ENCODE measurements at places on chromosomes 1 and 21.

GRCh38 chr21:42799948-42800347, 79.4 kb downstream of the WDR4 start:
- DNase-seq: no peak

DNA sequence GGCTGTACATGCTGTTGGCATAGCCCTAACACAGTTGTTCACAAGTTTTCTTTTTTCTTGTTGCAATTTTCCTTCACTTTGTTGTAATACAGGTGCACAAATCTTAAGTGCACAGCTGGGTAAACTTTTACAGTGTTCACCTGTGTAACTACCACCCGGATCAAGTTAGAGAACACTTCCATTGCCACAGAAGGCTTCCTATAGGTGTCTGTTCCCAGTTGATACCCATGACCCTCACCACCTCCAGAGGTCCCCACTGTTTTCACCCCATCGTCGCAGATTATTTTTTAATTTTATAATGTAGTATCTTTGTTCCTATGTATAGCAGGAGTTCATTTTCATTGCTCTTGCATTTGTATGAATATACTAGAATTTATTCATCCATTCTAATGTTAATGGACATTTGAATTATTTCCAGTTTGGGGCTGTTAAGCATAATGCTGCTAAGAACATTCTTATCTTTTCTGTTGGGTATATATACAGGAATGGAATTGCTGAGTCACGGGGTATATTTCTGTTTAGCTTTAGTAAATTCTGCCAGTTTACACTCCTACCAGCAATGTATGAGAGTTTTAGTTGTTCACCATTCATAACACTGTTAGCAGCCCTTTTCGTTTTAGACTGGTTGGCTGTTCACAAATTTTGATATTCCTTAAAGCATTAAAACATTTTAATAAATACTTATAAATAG, 16.4 kb downstream of the SPRTN start:
- no peak for DNase-seq

DNA sequence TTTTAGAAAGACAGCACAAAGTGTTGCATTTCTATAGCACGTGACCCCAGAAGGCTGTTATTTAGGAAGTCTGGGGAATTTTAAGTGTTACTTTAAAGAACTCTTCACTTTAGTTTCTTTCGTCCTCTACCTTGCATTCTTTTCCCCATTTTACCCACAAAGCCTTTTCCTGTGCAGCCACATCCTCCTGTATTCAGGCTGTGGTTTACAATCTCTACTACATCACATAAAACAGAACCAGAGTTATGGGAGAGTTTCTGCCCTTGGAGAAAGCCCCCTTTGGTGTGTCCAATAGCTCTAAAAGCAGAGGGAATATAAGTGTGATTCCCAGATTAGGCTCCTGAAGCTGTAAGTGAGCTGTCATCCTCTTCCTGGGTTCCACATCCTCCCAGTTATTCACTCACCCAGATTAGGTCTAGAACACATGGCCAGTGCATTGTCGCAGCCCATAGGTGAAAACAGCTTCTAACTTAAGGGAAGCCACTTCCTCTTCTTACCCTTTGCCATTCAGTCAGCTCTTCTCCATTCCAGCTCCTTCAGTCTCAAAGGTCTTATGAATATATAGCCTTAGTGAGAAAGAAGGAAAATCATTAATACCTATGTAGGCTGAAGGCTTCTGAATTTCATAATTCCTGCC, 171.1 kb downstream of the PIGK start:
- DNase-seq: no peak

DNA sequence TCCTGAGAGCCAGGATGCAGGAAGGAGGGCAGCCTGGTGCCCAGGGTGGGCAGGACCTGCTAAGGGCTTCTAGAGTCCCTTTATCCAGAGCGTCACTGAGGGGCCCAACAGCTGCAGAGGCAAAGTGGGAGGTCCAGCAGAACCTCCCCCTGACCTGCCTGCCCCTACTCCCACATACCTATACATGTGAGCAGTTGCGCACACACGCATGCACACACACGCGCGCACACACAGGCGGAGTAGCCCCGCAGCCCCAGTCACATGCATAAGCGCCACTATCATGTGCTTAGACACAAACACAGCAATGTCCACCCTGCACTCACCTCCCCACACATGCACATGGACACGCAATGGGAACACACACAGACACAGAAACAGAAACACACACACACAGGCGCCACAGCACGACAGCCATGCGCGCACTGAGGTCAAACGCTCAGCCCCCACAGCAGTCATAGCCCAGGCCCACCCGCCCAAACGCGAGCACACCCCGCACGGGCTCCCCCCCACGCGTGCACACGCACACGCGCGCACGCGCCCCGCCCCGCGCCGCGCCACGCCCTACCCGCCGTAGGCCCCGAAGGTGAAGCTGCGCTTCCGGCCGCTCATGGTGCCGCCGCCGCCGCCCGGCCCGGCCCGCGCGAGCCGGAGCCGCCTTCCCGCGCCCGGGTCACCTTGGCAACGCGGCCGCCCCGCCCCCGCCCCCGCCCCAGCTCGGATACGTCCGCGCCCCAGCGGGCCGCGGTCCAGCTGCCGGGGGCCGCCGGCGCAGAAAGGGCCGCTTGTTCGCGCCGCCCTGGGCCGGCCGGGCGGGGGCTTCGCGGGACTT, 17.7 kb downstream of the RAP1GAP start:
- peak; percentile 57 for DNase-seq

- DNase-seq: no peak
These were observed 402.6 kb upstream of the NFIA start for GRCh38 chr1:60679524-60680375.

GRCh38 chr1:172671591-172671990, 12.7 kb downstream of the FASLG start:
- DNase-seq: no peak

DNA sequence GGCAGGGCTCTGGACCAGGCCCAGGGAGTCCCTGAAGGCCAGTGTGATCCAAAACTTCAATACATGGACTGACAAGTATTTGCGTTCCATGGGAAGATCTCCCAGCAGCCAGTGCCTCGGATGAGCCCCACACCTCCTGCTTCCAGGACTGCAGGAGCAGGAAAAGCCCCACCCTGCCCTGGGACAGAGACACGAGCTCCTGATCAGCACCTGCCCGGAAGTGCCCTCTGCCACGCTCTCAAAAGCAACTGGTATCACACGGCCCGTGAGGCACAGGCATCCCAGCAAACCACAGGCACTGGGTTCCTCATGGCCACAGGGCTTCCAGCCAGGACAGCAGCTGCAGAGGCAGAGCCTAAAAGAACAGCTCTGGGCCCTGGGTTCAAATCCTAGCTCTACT, 48.6 kb downstream of the ACOT7 start:
- DNase-seq: no peak

DNA sequence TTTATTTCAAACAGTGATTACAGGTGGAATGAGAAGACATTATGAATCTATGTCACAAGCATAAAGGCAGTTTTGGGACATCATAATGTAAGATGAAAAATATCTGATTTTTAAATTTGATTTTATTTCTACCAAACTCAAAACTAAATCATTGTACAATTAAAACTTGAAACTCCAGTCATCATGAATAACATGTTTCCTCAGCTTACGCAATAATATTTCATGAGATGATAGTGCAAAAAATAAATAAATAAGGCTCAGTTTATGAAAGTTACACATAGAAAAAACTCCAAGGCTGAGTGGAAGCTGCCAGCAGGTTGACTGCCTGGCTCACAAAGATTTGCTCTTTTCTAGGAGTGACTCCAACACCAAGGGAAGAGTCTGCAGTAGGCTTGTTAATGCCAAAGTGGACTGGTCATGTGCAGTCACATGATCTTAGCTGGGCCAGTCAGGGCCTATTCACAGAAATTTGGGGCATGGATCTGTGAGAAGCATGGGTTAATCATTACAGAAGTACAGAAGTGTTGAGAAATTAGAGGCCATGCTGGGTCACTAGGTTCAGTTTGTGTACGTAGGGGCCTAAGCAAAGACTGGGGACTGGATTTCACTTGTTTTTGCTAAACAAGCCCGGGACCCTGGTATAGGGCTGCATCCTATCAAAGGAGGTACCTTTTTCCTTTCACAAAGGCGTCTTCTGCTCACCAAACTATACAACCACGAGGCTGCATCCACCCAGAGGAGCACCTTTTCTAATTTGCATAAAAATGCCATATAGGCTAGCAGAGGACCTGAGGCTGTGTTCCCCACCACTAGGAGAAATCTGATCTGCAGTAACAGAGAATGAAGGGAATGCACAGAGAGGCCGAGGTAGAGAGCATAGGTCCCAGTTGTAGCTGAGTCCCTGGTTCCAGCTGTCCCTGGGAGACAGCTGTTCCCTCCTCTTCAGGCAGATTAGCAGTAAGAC, 4.9 kb upstream of the ABCA4 start:
- DNase-seq: no peak

- no peak for DNase-seq
These were observed 159.4 kb downstream of the BARHL2 start for GRCh38 chr1:90557706-90558105.

DNA sequence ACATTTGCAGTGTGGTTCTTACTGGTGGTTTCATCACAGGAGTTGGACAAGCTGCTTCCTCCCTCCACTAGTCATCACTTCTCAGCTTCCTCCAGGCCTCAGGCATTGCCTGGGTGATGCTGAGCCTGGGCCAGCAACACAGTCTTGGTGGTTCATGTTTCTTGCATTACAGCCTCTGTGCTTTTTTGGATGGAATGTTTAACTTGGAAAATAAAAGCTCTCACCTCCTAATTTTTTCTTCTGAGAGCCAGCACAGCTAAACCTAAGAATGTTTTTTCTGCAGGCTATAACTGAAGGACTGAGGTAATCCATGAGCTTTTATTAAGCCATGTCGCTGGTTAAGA, 66.1 kb upstream of the RHOU start:
- DNase-seq: no peak

DNA sequence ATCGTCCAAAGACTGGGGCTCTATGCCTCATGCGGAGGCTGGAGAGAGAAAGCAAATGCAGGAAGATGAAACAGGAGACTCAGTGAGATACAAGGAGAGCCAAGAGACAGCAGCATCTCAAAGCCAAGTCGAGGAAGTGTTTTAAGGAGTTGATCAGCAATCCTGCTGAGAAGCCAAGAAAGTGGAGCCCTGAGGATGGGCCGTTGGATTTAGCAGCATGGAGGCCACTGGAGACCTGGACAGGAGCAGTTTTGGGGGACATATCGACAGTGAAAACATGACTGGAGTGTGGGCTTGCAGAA, 107.4 kb upstream of the ZBTB40 start:
- DNase-seq: no peak

GRCh38 chr21:24693779-24694178, 913.5 kb downstream of the MRPL39 start:
- DNase-seq: no peak

DNA sequence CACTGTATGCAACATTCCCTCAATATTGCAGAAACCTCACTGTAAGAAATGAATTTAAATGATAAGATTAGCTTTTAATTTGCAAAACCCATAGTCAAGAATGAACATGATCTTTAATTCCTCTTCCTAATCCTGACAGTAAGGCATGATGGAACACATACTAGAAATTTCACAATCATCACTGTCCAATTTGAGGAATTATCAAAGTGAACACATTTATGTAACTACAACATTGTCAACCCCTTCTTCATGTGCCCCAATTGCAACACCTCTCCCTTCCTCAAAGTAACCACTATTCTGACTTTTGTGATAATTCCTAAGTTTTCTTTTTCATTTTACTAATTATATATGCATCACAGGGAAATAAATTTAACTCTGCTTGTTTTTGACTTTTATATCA, 103.1 kb downstream of the LHX8 start:
- DNase-seq: no peak

DNA sequence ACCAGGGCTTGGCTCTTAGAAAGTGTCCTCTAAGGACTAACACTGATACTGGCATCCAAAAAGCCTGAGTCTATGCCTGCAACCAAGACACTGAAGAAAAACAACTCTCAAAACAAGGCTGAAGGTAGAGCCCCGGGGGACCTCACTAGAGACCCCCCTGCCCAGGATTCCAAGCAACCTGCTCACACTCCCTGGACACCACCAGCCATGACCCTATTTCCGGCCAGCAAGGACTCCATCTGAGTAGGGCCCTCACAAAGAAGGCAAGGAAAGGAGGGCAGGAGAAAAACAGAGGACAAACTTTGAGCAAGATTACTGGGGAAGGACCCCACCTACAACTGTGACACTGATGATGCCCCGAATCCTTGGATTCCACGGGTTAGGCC, 343.1 kb downstream of the NPHP4 start:
- no peak for DNase-seq

GRCh38 chr1:36890776-36891175, 143.5 kb downstream of the GRIK3 start:
- no peak for DNase-seq

DNA sequence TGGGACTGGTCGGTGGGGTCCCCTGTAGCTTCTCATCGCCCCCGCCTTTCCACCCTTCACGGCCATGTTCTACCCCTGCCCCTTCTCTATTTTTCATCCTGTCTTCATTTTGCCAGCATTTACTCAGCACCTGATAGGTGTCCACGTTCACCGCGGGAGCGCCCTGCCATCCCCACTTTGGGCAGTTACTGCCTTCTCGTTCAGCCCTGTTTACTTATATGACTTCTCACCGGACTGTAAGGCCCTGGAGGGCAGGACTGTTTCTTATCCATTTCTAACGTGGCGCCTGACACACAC, 380 bp downstream of the MFN2 start:
- no peak for DNase-seq

GRCh38 chr1:25556791-25557476, 13.5 kb downstream of the LDLRAP1 start:
- DNase-seq: peak; percentile 54

- DNase-seq: no peak
These were observed 24.9 kb upstream of the LRIG2 start for GRCh38 chr1:113048064-113048463.

- no peak for DNase-seq
These were observed 722.2 kb downstream of the KCNT2 start for GRCh38 chr1:195886000-195886399.

GRCh38 chr1:113859478-113860175, 11.9 kb downstream of the PTPN22 start:
- DNase-seq: no peak

GRCh38 chr1:203268901-203269653, 36.2 kb upstream of the BTG2 start:
- DNase-seq: peak; percentile 69

DNA sequence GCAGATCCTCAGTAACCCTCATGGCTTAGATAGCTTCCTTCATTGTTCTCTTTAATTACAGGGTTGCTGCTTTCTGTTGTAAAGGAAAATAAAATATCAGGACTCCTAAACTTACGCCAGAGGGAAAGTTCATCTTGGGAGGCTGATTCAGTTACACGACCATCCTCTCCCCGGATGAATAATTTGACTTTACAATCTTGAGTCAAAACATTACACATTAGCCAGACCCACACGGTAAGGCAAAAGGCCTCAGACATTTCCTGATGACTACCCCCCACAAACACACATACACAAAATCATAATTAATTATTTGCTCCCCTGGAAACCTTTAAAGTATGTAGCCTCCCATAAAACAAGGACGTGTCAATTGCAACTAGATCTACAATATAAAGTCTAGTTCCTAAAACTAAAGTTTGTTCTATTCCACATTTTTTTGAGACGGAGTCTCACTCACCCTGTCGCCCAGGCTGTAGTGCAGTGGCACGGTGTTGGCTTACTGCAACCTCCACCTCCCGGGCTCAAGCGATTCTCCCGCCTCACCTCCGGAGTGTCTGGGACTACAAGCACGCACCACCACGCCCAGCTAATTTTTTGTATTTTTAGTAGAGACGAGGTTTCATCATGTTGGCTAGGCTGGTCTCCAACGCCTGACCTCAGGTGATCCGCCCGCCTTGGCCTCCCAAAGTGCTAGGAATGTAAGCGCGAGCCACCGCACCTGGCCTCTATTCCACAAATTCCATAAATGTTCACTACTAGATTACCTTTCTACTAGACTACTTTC, 830 bp upstream of the PRDX1 start:
- no peak for DNase-seq

- no peak for DNase-seq
These were observed 1.5 kb upstream of the KCNH1 start for GRCh38 chr1:211135342-211135950.

All from CD4-positive, alpha-beta T cell treated with Interleukin-4 for 1 hour (primary cell).